Bronchial epithelial cell (primary cell): ENCODE measurements at places on chromosomes 7 and 10. TPM values are rescaled to one million over a fixed set of nuclear protein-coding genes. Genes with fewer than 3 reads are reported as not detected.

- DNase-seq, result no peak
These were observed 52.3 kb upstream of the KDM7A start for GRCh38 chr7:140229101-140229525.

DNA sequence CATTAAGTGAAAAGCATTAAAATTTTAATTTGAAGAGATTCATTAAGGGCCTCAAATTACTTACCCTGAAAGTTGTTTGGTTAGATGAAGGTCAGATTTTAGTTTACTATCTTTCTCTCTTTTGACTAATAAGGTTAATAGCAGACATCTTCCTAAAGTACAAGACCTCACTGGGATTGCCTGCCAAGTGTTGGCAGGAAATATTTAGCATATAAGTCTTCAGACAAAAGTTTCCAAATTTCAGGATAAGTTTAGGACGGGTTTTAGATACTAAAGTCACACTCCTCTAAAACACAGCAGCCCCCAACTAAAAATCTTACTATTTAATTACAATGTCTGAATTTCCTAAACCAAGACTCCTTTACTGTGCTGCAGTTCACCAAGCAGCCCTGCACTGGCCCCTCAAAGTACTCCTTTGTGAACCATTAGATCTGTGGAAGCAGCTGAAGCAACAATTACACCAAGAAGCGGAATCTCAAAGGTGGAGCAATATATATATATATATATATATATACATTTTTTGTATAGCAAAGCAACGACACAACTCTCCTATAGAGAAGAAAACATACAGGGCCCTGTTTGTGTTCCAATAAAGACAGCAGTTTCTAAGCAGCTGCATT is 91.2 kb upstream of the KCNIP2 start:
- DNase-seq, result no peak

GRCh38 chr10:45374350-45375052 is 485 bp downstream of the ALOX5 start:
- DNase-seq, result peak; percentile 38

GRCh38 chr7:157389951-157390730 is 53.3 kb downstream of the DNAJB6 start:
- no peak for DNase-seq

The SLC26A4 gene
- total RNA-seq, result 0.53 and 1.3 TPM in 2 replicates

The CAMK1D gene
- 1.8 and 7.6 TPM in 2 replicates for total RNA-seq

The ORC5 gene
- 19.1 and 25.0 TPM in 2 replicates for total RNA-seq

The PRTFDC1 gene
- 2.4 and 5.5 TPM in 2 replicates for total RNA-seq

The LRRC17 gene
- total RNA-seq, result 0.26 and 0.38 TPM in 2 replicates
